ENCODE measurements at places on chromosomes 3 and 15. TPM values are rescaled to one million over a fixed set of nuclear protein-coding genes. Genes with fewer than 3 reads are reported as not detected.

GRCh38 chr3:119494597-119494996, 3.8 kb upstream of the TIMMDC1 start:
- DNase-seq: no peak

PLIN1 gene
- polyA plus RNA-seq: 0.74 TPM

DNA sequence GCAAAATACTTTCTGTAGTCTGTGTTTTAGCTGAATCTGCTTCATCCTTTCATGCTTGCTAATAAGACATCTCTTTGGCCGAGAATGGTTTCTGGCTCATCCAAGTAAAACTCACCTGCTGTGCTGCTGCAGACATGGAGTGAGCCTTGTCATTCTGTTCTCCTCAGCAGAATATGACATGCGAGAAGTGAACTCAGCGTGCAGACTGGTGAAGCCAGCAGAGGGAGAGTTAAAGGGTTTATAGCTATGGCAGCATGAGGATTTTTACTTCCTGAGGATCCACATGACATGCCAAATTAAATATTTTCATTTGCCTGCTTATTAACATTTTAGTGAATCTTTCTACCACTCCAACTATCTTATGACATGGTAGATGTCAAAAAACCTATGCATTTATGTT, 658.4 kb upstream of the NECTIN3 start:
- DNase-seq: no peak

CRBN gene
- 30.8 TPM for polyA plus RNA-seq

FBXW12 gene
- not detected for polyA plus RNA-seq

GRCh38 chr15:68849497-68849896, 28.8 kb upstream of the ANP32A start:
- DNase-seq: no peak

GRCh38 chr3:192825216-192825615, 92.4 kb downstream of the MB21D2 start:
- DNase-seq: peak; percentile 10

CLDN1 gene
- polyA plus RNA-seq: 51.6 TPM

- no peak for DNase-seq
These were observed 9.2 kb downstream of the IGDCC3 start for GRCh38 chr15:65368302-65369211.

ADAMTSL3 gene
- 0.04 TPM for polyA plus RNA-seq

DNA sequence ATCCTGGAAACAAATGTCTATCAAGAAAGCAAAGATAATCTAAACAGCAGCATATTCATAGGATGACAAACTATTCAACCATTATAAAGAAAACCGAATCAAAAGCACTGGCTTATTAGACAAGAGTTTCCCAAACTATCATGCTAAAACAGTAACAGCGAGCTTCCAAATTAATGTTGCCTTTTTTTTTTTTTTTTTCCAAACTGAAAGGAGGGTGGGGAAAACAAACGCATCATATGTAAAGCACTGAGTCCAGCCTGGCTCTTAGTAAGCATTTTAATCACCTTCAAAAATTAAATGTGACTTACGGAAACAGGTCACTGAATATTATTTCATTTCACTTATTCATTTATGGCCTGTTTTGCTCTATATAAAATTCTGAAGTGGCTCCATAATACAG, 2.3 kb downstream of the TJP1 start:
- DNase-seq: no peak

GRCh38 chr3:284322-284721, 87.8 kb downstream of the CHL1 start:
- DNase-seq: no peak

- DNase-seq: no peak
These were observed 278.4 kb downstream of the RPLP1 start for GRCh38 chr15:69731081-69731330.

- no peak for DNase-seq
These were observed 19.4 kb downstream of the VILL start for GRCh38 chr3:38009807-38010591.

Data from HepG2 (cell line).